ENCODE measurements at places on chromosomes 11 and 22. TPM values are rescaled to one million over a fixed set of nuclear protein-coding genes. Genes with fewer than 3 reads are reported as not detected.
A peak's percentile ranks its signal among the peaks of the same experiment; 100 is the strongest.

Gene FIBIN
- not detected for polyA plus RNA-seq

Gene OR52K2
- polyA plus RNA-seq, result not detected

Gene RAB30
- polyA plus RNA-seq, result 135 TPM

Gene SERPIND1
- polyA plus RNA-seq, result not detected

Gene OVOL1
- polyA plus RNA-seq, result not detected

Gene MS4A8
- not detected for polyA plus RNA-seq

Gene CHCHD10
- 65.9 TPM for polyA plus RNA-seq

Gene MUC5AC
- not detected for polyA plus RNA-seq

Gene FAM83F
- not detected for polyA plus RNA-seq

Gene TENM4
- not detected for polyA plus RNA-seq

Gene CD3E
- 0.84 TPM for polyA plus RNA-seq

Gene PRCP
- 144 TPM for polyA plus RNA-seq

Gene LIF
- polyA plus RNA-seq, result not detected

GRCh38 chr11:2591805-2592204 is 108.0 kb downstream of the KCNQ1OT1 start:
- no peak for DNase-seq

GRCh38 chr22:37079668-37080171 is 28.2 kb downstream of the KCTD17 start:
- DNase-seq, result no peak

DNA sequence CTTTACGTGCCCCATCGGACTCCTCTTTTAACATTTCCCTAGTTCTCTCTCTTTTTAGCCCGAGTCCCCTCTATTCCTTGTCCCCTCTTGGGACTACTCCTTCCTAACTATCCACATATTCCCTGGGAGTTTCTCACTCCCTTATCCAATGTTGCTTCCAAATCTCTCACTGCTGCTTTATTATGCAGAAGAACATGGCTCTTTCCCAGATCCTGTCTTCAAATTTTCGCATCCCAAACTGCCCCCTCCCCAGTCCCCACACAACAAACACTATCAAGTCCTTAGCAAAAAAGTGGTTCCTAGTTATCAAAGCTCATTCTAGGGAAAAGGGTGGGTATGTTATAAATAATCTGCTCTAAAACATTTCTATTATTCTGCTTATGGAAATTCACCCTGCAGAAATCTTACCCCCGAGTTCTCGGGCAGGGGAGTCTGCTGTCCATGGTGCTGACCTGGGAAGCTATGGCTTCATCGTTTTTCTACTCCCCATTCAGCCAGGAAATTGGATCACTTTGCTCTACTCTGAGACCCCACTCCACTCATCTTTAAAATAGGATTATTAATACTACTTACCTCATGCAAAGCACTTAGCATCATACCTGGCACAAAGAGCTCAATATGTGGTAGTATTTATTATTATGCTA is 393.5 kb downstream of the BUD13 start:
- no peak for DNase-seq

GRCh38 chr11:395866-396265 is 1.9 kb downstream of the PKP3 start:
- no peak for DNase-seq

GRCh38 chr11:61297746-61298145 is 2.6 kb upstream of the VWCE start:
- DNase-seq, result no peak

DNA sequence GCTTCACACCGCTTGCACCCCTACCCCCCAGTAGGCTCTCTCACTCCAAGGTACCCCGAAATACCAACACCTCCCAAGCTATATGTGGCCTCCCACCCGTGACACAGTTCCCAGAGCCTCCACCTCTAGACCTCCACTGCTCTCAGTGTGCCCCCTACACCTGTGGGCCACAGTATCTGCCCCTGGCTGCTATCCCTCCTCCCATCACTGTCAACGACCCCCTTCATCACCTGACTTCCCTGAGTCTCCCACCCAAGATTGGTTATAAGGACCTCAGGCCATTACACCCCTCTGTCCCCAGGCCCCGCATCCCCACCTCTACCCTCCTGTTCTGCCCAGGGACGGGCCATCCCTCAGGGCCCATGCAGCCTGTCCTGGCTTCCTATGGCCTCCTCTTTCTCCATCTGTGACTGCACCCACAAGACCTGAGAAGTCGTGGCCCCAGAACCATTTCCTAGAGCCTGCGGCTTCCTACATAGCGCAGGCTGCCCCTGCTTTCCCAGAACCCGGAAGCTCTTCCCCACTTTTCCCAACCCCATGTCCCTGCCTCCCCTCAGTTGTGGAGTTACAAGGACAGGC is 734 bp downstream of the ACR start:
- no peak for DNase-seq

DNA sequence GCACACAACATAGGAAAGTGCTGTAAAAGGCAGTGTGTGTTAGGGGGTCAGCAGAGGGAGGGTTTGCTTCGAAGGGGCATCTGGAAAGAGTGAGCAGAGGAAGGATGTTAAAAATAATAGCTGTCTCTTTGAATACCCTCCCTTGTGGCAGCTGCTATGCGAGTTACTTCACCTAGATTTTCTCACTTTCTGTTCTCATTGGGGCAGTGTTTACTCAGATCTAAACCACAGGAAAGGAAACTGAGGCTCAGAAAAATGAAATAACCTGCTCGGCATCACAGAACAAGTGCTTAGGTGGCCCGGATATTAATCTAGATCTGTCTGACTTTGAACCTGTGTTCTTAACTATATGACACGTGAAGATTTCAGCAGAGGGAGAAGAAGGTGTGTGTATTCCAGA is 125.3 kb downstream of the C11orf91 start:
- DNase-seq, result no peak

GRCh38 chr11:75100314-75100713 is 3.6 kb upstream of the OR2AT4 start:
- no peak for DNase-seq

DNA sequence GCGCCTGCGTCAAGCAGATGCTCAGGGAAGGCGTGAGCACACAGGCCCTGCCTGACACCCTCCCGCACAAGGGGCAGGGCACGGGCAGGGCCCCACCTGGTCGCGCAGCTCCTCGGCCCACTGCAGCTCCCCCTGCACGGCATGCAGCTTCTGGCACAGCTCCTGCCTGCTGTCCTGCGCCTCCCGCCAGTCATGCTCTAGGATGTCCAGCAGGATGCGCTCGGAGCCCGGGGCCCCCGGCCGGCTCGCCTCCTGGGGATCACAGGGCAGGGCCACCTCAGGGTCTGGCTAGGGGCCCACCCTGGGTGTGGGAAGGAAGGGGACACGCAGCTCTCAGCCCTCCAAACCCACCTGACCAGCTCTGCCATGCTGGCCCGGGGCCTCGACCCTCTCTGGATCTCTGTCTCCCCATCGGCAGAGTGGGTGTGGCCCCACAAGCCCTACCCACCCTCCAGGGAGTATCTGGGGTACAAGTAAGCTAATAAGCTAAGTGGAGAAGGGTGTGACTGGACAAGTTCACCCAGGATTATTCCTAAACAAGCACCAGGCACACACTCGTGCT is 10.7 kb downstream of the CARD10 start:
- no peak for DNase-seq

DNA sequence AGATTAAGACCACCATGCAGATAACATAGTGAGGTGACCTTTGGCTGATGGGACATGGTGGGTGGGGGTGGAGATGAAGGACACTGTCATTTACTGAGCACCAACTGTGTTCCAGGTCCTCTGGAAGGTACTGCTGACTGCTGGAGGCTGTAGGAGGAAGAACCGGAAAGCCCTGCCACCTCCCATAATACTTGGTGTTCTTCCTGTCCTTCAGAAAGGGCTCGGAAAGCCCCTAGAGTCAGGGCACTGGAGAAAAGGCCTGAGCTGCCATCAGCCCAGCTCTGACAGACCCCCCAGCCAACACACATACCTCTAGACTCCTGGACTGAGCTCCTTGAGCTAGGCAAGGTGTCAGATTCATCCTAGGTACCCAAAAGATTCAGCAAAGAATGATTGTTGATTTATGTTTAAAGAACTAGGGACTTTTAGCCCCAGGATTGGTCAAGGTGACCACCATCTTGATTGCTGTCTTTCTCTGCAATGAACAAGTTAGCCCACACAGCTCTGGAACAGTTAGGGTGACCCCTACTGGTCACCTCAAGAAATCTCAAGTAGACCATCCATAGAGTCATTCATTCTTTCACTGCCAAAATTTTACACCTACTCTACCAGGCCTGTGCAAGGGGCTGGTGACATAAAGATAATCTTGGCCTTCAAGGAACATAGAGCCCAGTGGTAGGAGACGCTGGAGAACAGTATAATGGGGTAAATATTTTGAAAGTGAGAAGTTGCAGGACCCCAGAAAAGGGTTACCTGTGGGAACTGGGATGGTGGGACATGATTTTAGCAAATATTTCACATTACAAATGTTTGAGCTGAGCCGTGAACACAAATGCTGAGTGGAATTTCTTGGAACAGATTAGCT is 39.4 kb downstream of the IRAG1 start:
- peak; percentile 42 for DNase-seq

- DNase-seq, result no peak
Observed at GRCh38 chr22:41123151-41123550, 30.8 kb downstream of the EP300 start.

DNA sequence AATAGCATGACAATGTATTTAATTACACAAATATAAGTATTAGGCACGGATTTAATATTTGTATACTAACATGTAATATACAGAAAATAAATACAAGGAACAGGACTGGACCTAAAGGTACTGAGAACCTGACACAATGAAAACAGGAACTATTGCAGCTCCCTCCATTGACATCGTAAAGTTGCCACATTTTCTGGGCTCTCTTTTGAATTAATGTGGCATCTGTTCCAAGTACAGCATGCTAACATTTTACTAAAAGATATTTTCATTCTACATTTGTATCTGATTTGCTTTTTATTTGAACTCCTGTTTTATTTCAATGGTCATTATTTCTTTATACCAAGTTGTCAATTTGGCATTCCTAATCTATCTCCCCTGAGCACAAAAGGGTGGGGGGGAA is 15.3 kb downstream of the PHF21A start:
- no peak for DNase-seq

- no peak for DNase-seq
Observed at GRCh38 chr11:115721296-115721995, 217.2 kb upstream of the CADM1 start.

DNA sequence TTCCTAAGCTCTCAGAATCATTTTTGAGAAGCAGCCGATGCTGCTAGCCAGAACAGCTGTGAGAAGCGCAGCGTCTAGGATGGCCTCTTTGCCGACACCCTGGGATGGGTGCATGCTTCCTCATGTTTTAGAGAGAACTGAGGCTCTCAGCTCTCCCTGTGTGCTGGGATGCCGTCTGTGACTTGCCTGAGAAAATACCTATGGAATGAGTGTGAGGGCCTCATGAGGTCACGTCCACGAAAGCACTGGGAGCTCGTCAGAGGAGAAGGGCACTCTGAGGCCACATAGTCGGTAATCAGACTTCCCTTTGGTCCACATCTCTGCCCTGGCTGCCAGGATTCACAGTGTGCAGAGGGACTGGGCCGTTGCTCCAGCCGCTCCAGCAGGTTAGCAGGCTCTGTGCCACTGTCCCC is 54.7 kb downstream of the MICAL3 start:
- no peak for DNase-seq

DNA sequence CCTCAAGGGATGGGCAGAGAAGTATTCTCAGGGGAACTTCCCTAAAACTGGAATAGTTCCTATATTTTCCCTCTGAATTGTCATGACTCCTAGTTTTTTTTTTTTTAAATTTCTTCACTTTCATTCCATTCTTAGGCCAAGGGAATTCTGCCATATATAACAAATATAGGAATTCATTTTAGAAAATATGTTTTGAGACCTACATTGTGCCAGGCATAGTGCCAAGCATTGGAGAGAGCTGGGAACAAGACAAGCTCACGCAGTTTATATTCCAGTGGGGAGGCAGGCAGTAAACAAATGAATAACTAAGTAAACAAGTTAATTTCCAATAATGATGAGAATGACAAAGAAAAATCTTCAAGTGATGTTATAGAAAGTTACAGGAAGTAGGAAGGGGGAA is 2.6 kb upstream of the NPTXR start:
- no peak for DNase-seq

- DNase-seq, result no peak
Observed at GRCh38 chr11:102783720-102784119, 3.3 kb upstream of the MMP10 start.

- DNase-seq, result no peak
Observed at GRCh38 chr11:121887569-121887968, 228.4 kb downstream of the BLID start.

DNA sequence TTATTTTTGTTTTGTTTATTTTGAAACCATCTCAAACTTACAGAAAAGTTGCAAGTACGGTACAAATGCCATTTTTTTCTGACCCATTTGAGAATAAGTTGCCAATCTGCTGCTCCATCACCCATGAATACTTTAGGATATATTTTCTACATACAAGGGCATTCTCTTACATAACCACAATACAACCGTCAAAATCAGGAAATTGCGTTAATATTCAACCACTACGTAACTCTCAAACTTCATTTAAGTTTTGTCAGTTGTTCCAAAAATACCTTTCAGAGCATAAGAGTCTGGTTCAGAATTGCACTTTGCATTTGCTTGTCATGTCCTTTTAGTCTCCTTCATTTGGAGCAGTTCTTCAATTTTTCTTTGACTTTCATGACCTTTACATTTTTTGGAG is 194.3 kb upstream of the BDNF start:
- DNase-seq, result no peak

DNA sequence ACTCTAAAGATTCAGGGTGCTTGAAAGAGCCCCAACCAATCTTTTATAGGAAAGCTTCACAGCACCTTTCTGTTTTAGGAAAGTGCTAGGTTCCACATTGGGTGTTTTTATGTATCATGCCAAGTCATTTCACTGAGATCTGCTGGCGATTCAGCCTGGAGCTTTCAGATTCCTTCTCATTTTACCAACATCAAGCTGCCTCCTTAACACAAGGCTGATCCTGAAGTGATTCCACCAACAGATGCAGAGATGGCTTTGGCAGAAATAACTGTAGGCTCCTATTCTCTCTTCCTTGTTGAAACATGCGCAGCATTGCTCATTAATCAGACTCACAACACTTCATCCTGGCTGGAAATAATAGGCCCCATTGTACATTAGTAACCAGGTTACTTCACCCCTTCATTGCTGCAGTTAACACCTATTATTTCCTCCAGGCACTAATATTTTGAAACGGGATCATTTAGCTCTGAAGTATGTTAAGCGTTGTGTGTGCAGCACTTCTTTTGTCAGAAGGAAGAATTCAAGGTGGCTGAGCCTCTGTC is 89.0 kb downstream of the OPCML start:
- no peak for DNase-seq

GRCh38 chr11:132714859-132715440 is 817.4 kb downstream of the OPCML start:
- DNase-seq, result no peak
